ENCODE measurements at places on chromosomes 7 and 10. TPM values are rescaled to one million over a fixed set of nuclear protein-coding genes. Genes with fewer than 3 reads are reported as not detected.
A peak's percentile ranks its signal among the peaks of the same experiment; 100 is the strongest.

ANKRD22 gene
- not detected for total RNA-seq

SPAM1 gene
- total RNA-seq, result not detected

UBE2H gene
- total RNA-seq, result 121 TPM

GRCh38 chr7:150962553-150963399, 15.3 kb downstream of the KCNH2 start:
- DNase-seq, result peak; percentile 79

DNA sequence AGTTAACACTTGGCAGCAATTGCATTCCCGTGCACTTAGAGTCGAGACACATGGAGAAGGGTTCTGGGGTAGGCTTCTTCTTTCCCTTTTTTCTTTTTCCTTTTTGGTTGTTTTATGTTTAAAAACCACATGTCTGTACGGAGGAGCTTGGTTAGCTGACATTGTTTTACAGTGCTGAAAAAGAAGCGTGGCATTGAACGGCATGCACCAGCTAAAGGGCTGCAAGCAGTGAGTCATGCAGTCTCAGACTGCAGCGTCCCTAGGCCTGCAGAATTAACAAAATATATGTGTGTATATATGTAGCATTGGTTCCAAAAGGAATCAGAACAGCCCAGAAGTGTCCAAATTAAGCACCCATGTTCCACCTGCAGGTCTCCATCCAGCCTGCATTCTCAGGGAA, 211.0 kb downstream of the TCF7L2 start:
- no peak for DNase-seq

GRCh38 chr10:128511284-128511683, 385.1 kb upstream of the MKI67 start:
- no peak for DNase-seq

GRCh38 chr7:13742811-13743210, 246.7 kb downstream of the ETV1 start:
- peak; percentile 25 for DNase-seq

GRCh38 chr7:84191842-84192241, 2.7 kb downstream of the SEMA3A start:
- no peak for DNase-seq

- DNase-seq, result no peak
Measured at GRCh38 chr7:147498081-147498480, 1092.5 kb upstream of the C7orf33 start.

- no peak for DNase-seq
Measured at GRCh38 chr7:29805031-29805430, 1.3 kb upstream of the WIPF3 start.

DNA sequence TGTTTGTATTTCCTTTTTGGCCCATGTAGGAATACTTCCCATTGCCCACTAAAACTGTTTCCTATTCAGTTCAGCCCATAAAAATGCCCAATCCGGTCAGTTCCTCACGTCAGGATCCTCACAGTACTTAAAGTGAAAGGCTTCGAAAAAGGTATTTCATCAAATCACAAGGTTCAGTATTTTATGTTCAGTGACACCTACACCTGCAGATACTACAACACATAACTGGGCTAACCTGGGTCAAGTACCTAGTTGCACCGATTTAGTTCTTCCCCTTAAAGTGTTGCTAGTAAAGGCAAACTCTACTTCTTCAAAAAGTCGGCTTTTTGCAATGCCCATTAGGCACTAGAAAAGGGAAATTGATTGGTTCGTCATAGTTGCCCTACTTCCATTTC, 1.1 kb downstream of the SNX13 start:
- DNase-seq, result no peak

DNA sequence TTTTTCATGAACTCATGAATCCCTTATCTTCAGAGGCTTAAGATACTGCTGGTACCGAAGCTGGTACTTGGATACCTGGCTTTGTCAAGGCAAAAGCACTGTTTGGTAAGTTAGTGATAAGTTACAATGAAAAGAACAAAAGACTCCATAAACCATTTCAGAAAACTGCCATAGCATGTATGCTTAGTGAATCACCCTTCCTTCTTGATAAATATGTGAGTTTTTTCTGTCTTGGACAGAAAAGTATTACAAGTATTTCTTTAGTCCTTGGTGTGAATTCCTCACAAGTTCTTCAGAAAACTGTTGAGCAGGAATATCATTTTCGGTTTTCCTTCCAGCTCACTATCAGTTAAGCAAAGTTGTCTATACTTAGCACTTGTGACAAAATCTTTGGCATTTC, 25.6 kb downstream of the PUS7 start:
- no peak for DNase-seq

- DNase-seq, result no peak
Measured at GRCh38 chr7:11120675-11121220, 147.1 kb downstream of the PHF14 start.

DNA sequence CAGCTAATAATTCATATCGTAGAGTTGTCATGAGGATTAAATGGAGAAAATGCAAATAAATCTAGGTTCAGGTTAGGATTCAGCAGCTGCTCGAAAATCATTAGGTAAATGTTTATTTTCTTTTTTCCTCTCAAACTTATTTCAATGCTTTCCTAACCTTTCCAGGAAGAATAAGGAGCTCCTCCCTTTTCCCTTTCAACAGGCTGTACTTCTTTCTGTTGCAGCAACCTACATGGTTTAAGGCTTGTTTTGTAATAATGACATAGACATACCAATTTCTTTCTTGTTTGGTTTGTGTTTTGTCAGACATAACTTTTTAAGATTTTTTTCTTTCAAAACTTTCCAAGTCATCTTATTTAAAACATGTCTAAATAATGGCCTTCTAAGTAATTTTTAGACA, 18.2 kb downstream of the GPR141 start:
- DNase-seq, result no peak

DNA sequence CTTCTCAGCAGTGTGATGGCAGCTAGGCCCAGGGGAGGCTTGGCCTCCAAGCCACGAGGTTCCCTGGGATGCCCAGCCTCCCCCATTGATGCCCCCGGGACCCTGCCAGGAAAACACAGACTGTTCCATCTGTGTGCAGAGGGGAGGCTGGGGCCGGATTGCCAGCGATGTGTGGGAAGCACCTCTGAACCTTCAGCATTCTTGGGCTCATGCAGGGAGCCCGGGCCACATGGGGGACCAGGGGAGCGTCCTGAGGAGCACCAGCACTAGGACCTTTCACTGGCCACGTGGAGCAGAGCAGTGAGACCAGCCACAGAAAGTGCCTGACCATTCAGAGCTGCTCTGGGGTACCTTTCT, 2.6 kb downstream of the IMPDH1 start:
- no peak for DNase-seq

GRCh38 chr7:37990337-37990736, 69.9 kb downstream of the EPDR1 start:
- no peak for DNase-seq

DNA sequence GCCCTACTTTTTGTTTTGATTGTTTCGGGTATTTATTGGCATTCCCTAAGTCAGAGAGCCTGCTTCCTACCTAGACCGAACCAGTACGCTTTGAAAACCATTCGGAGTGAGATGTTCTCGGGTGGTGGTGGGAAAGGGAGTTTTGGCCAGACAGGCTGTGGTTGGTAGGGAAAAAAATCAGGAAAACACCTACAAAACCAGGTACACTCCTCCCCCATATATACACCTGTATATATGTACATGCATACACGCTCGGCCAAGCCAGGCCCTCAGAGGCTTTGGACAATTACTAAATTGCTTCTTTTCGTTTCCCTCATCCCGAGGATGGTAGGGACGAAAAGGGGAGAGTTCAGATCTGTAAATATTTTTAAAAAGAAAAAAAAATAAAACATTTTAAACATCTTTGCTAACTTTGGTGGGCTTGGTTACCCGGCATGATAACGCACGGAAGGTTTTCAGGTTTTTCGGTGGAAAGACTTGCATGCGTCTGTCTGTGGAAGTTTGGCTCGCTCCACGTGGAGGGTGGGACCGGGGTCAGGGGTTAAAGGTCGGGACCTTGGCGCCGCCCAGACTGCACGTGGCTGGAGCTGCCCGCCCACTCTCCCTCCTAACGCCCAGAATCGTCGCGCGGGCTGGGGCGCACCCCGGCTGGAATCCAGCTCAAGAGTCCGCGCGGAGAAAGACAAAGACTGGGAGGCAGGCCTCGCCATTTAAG, 2.5 kb downstream of the HMX2 start:
- DNase-seq, result no peak

DNA sequence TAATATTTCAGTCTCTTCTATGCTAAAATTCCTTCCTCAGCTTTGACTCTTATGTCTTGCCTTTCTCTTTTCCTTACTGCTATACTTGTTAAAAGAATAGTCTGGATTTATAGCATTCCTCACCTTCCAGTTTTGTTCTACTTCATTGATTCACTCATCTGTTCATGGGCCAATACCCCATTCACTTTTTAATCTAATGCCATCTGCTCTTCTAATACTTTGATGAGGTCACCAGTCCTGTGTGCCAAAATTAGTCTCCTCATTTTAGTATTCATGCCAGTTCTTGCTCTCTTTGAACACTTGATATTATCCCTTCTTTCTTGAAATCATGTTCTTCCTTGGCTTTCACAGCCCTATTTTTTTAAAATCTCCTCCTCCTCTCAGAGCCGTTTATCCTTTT, 19.3 kb downstream of the STK17A start:
- DNase-seq, result no peak

DNA sequence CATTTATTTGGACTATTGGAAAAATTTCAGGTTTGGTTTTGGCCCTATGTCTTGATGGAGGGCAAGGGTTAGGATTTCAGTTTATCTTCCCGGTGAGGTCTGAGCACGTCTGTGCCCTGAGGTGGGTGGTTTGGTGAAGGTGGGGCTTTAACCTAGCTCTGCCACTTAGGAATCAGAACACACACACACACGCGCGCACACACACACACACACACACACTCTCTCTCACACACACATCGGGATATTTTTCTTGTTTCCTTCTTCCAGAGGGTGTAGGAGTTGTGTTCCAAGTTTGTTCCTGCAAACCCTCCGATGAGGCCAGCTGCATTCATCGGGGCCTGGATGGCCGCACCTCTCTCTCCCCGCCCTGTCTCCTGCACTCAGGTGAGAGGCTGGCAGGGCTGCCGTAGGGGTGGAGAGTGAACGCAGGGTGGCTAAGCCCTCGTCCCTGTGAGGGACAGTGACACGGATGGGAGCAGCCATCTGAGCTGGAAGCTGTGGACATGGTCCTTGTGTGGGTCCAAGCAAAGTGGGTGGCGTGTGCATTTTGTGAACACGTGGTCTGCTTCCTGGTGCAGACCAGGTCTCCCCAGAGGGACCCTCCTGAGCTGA, 34.2 kb downstream of the CHST12 start:
- DNase-seq, result no peak

DNA sequence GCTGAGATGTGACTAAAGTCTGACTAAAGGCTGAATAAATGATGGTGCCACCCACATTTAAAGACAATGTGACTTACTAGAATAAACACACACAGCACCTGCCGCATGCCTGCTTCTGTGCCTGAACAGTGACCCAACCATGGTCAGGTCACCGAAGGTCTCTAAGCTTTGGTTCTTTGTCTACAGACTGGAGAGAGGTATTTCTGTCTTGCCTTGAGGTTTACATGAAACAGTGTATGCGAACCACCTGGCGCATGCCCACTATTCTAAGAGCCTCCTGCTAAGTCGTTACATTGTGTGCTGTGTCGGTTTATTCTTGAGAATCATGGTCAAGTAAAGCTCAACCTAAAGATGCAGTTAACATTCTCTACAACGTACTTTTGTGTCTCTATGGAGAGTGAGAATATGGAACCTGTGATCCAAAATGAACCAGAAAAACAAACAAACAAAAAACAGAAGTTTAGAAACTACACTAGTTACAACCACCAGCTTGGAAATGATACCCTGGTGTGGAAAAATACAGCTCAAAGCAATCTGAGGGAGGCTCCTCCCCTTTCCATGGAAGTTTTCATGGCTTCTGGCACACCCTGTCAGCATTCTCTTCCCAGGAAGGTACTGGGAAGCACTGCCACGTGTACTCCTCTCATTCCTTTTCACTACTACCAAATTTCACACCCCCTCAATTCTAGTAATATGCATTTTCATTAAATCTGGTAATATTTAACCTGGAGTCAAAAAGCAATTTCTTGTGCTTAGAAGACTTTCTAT, 40.0 kb downstream of the VOPP1 start:
- DNase-seq, result no peak

Measured in left ventricle myocardium superior (tissue), 1 donor.